ENCODE measurements at places on chromosomes 6 and 20. TPM values are rescaled to one million over a fixed set of nuclear protein-coding genes. Genes with fewer than 3 reads are reported as not detected.
A peak's percentile ranks its signal among the peaks of the same experiment; 100 is the strongest.

Gene PPIL1
- total RNA-seq, result 20.9 TPM

Gene DPPA5
- total RNA-seq, result not detected

Gene OOEP
- total RNA-seq, result not detected

Gene NKX2-2
- not detected for total RNA-seq

Gene HLA-DMB
- 4.5 TPM for total RNA-seq

Gene TNXB
- total RNA-seq, result 14.5 TPM

- H3K27ac ChIP-seq, result no peak overlapping the region
- peaks cover 6% of the 10 kb centered on the region for H3K4me1 ChIP-seq
- DNase-seq, result no peak
- H3K27me3 ChIP-seq, result no peaks in the 10 kb centered on the region
- H3K4me3 ChIP-seq, result no peak overlapping the region
- H3K36me3 ChIP-seq, result no peaks in the 10 kb centered on the region
These were observed 11.8 kb downstream of the DCBLD1 start for GRCh38 chr6:117494283-117494682.

DNA sequence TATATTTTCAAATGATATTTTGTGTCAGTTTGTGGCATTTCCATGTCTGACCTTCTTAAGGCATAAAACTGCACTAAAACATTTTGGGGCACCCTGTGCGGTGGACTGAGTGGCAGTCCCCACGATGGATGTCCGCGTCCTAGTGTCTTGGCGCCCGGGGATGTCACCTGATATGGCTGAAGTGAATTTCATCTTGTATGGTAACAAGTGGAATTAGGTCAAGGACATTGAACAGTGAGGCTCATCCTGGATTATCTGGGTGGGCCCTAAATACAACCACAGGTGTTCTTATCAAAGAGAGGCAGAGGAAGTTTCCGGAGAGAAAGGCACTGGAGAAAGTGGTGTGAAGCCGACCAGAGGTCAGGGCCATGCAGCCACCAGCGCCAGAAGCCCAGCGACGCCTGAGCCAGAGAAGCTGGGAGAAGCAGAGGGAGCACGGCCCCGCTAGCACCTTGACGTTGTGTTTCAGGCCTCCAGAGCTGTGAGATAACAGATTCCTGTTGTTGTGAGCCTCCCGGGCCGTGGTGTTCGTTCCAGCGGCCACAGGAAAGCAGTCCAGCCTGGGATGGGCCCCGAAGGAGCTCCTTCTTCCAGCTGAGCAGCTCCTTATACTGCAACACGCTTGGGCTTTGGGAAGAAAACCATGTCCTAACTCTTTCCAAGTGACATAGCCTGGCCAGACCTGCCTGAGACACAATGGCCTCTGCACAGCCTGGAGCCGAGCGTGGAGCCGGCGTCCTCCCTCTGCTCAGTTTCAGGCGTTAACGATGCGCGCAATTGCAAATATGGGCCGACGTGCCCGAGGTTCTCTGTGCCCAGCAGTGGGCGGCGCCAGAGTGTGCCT, 22.5 kb downstream of the THBS2 start:
- peaks cover 3% of the 10 kb centered on the region for H3K27me3 ChIP-seq
- H3K4me3 ChIP-seq, result no peak overlapping the region
- H3K27ac ChIP-seq, result no peak overlapping the region
- DNase-seq, result no peak

- H3K4me1 ChIP-seq, result no peaks in the 10 kb centered on the region
- no peak overlapping the region for H3K4me3 ChIP-seq
- no peak overlapping the region for H3K27ac ChIP-seq
- no peak for DNase-seq
- H3K36me3 ChIP-seq, result no peaks in the 10 kb centered on the region
- no peaks in the 10 kb centered on the region for H3K27me3 ChIP-seq
These were observed 298.7 kb downstream of the TSHZ2 start for GRCh38 chr20:53270792-53271375.

DNA sequence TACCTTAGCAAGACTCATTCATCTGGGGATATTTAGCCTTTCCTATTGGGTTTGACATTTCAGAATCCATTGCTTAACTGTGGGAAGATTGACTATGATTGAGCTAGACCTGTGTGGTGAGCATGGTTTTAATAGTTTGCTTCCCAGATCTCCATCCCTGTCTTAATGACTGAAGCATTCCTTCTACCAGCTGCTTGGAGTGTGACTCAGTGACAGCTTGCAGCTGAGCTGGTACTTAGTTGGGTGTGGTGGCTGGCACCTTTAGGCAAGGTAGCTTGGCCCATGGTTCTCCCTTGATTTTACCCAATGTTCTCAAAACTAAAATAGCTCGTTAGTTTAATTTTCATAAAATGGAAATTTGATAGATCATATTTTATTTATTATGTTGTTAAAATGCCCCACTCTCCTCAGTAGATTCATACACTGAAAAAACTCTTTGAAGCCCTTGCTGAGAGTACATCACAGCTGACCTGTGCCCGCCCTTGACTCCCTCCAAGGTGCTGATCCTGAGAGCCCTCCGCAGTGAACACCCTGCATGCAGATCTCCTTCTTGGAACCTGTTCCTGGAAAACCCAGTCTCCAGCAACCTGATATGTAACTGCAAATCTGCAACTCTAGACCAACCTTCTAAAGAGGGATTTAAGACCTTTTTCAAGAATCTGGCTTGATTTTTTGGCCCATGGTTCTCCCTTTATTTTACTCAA, 19.1 kb downstream of the DOK5 start:
- H3K27me3 ChIP-seq, result no peaks in the 10 kb centered on the region
- H3K4me3 ChIP-seq, result no peak overlapping the region
- no peaks in the 10 kb centered on the region for H3K36me3 ChIP-seq
- no peak for DNase-seq
- peaks cover 3% of the 10 kb centered on the region for H3K4me1 ChIP-seq

GRCh38 chr6:38176797-38177751, 357.5 kb downstream of the ZFAND3 start:
- H3K4me1 ChIP-seq, result peaks cover 5% of the 10 kb centered on the region
- peaks cover 5% of the 10 kb centered on the region for H3K36me3 ChIP-seq
- H3K27ac ChIP-seq, result no peak overlapping the region
- H3K4me3 ChIP-seq, result no peak overlapping the region

DNA sequence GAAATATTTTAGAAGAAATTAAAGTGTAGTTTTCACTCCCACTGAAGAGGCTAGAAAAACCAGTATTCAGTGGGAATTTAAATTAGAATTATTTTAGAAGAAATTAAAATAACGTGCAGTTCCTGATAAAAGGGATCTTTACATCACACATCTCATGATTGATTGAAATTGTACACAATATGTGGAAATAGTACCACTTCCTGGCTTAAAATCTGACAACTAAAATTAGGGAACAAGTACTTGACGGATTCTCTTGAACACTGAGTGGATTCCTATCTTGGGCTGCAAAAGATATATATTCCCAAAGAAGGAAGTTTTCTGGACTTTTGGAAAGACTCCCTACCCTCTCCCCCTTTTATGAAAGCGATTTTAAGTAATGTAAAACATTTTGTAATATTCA, 14.6 kb upstream of the MTCL3 start:
- H3K27ac ChIP-seq, result no peak overlapping the region
- no peak for DNase-seq
- H3K4me1 ChIP-seq, result no peaks in the 10 kb centered on the region
- no peaks in the 10 kb centered on the region for H3K36me3 ChIP-seq

- H3K4me3 ChIP-seq, result no peak overlapping the region
- no peak for DNase-seq
- H3K4me1 ChIP-seq, result no peaks in the 10 kb centered on the region
- H3K36me3 ChIP-seq, result no peaks in the 10 kb centered on the region
- no peak overlapping the region for H3K27ac ChIP-seq
These were observed 140.5 kb downstream of the CCDC170 start for GRCh38 chr6:151634336-151634720.

DNA sequence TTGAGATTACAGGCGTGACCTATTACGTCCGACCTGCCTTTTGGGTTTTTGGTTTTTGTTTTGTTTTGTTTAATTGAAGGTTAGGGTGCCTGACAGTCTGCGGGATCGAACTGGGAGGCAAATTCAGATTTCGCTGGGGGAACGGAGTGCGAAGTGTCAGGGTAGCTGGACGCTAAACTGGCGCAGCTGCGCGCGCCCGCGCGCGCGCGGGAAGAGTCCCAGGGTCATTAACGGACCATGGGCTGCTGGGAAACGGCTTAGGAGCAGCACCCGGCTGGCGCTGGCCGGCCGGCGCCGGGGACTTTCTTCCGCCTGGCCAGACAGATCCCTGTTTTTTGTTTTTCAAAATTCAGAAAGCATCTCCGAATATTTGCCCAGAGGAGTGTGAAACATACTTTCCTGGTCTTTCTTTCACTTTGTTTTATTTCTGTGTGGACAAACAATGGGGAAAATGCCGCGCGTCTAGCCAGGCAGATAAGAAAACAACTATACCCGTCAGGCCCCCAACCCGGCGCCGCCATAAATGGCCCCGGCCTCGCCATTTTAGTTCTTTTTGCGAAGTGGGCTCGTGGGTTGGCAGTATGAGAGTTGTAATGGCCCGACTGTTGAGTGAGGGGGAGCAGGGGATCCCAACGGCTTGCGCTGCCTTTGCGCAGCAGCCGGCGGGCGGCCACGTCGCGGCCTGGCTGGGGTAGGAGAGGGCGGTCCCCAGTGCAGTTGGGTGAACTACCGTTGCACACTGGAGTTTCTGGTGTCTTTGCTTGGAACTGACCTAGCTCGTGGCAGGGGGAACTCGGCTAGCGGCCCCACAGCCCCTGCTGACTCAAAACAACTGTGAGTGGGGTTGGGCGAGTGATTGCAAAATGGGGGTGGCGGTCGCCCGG, 7.1 kb downstream of the HSPA1B start:
- H3K27ac ChIP-seq, result peak overlapping the region; percentile 90
- H3K27me3 ChIP-seq, result no peaks in the 10 kb centered on the region
- peaks cover 35% of the 10 kb centered on the region for H3K36me3 ChIP-seq
- H3K4me1 ChIP-seq, result peaks cover 46% of the 10 kb centered on the region
- peak; percentile 94 for DNase-seq

- no peaks in the 10 kb centered on the region for H3K4me1 ChIP-seq
- no peak overlapping the region for H3K27ac ChIP-seq
- no peaks in the 10 kb centered on the region for H3K27me3 ChIP-seq
- DNase-seq, result no peak
- H3K36me3 ChIP-seq, result no peaks in the 10 kb centered on the region
- H3K4me3 ChIP-seq, result no peak overlapping the region
These were observed 53.7 kb downstream of the KLHL31 start for GRCh38 chr6:53611889-53612288.

GRCh38 chr6:163170294-163170883, 244.1 kb upstream of the QKI start:
- no peak overlapping the region for H3K4me3 ChIP-seq
- no peak overlapping the region for H3K27ac ChIP-seq
- H3K36me3 ChIP-seq, result no peaks in the 10 kb centered on the region
- DNase-seq, result no peak

GRCh38 chr6:89360415-89360999, 8.0 kb upstream of the UBE2J1 start:
- H3K36me3 ChIP-seq, result peaks cover 8% of the 10 kb centered on the region
- DNase-seq, result no peak
- no peak overlapping the region for H3K4me3 ChIP-seq
- no peaks in the 10 kb centered on the region for H3K27me3 ChIP-seq

- no peak overlapping the region for H3K4me3 ChIP-seq
- H3K27me3 ChIP-seq, result no peaks in the 10 kb centered on the region
- no peaks in the 10 kb centered on the region for H3K36me3 ChIP-seq
These were observed 192.5 kb downstream of the EPHA7 start for GRCh38 chr6:93226822-93227221.

- H3K4me1 ChIP-seq, result no peaks in the 10 kb centered on the region
- H3K27me3 ChIP-seq, result no peaks in the 10 kb centered on the region
- DNase-seq, result no peak
- no peaks in the 10 kb centered on the region for H3K36me3 ChIP-seq
- H3K27ac ChIP-seq, result no peak overlapping the region
- H3K4me3 ChIP-seq, result no peak overlapping the region
These were observed 112.0 kb upstream of the MTHFD1L start for GRCh38 chr6:150753371-150754064.

DNA sequence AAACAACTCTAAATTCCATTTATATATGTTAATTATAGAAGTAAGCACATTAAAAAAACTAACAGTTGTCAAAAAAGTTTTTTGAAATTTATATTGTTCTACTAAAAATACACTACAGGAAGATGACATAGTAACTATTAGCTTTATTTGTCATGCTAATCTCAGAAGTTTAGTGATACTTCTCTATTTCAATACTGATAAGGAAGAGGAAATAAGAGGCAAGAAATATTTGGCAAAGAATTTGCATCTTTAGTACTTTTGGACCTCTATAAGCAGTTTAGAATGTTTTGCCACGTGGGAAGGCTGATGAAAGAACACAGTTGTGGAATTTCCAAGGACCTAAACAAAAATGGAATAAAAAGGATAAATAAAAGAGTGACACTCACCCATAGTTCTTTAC, 12.6 kb downstream of the IFNGR1 start:
- DNase-seq, result no peak
- no peak overlapping the region for H3K27ac ChIP-seq
- H3K36me3 ChIP-seq, result peaks cover 2% of the 10 kb centered on the region
- no peak overlapping the region for H3K4me3 ChIP-seq

GRCh38 chr6:128491100-128491581, 29.3 kb downstream of the PTPRK start:
- DNase-seq, result no peak
- H3K4me1 ChIP-seq, result peaks cover 16% of the 10 kb centered on the region
- H3K27me3 ChIP-seq, result no peaks in the 10 kb centered on the region
- H3K27ac ChIP-seq, result peak overlapping the region; percentile 46
- no peaks in the 10 kb centered on the region for H3K36me3 ChIP-seq
- peak overlapping the region; percentile 58 for H3K4me3 ChIP-seq

DNA sequence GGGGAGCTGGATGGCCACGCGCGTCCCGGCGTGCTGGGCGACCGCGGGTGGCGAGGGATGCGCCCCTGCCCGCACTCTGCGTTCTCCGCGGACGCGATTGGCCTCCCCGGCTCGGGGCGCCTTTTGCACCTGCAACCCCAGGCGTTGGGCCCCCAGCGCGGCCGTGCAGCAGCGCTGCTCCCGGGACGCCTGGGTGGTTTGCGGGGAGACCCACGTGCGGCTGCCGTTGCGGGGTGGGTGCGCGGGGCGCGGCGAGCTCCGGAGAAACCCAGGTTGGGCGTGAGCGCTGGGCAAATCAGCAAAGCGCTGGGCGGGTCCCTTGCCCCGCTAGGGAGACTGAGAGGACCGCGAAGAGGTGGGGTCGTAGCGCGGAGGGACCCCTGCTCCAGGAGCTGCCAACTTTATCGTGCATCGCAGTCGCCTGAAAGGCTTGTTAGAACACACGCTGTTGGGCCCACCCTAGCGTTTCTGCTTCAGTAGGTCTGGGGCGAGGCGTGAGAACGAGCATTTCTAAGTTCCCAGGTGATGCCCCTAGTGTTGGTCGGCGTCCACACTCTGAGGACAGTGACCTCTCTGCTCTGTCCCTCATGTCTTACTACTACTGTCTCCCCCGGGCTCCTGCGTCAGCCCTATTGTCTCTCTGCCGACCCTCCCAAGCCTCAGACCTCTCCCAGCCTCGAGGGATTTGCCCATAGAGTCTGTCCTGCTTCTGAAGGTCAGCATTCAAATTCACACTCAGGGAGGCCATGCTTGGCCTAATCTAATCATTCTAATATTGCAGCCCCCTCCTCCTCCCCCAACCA, 538 bp upstream of the ZFP64 start:
- no peaks in the 10 kb centered on the region for H3K27me3 ChIP-seq
- H3K4me1 ChIP-seq, result peaks cover 6% of the 10 kb centered on the region
- peak overlapping the region; percentile 75 for H3K27ac ChIP-seq
- peak overlapping the region; percentile 97 for H3K4me3 ChIP-seq
- peak; percentile 64 for DNase-seq
- H3K36me3 ChIP-seq, result no peaks in the 10 kb centered on the region

Measured in psoas muscle (tissue), 8 donors.